ENCODE measurements at places on chromosomes 6 and 20. TPM values are rescaled to one million over a fixed set of nuclear protein-coding genes. Genes with fewer than 3 reads are reported as not detected.
A peak's percentile ranks its signal among the peaks of the same experiment; 100 is the strongest.

DNA sequence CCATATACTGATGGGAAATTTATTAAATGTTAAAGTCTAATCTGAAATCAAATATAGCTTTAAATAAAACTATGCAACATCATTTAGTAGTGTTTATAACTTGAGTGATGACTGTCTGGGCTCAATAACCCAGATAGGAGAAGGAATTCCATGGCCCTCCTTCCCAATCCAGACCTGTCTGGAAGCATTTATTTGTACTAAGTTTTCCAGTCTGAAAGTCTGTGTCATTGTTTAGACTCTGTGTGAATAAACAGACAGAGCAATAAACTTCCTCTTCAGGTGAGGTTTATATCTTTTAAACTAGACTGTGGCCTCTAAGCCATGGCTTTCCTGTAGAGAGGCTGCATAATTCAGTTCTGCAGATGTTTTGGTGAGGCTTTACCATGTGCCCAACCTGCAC is 176.4 kb downstream of the SOX4 start:
- DNase-seq = no peak
- no peak overlapping the region for H3K4me3 ChIP-seq
- no peaks in the 10 kb centered on the region for H3K4me1 ChIP-seq
- H3K27ac ChIP-seq = no peak overlapping the region
- no peaks in the 10 kb centered on the region for H3K27me3 ChIP-seq

- no peaks in the 10 kb centered on the region for H3K4me1 ChIP-seq
- H3K36me3 ChIP-seq = peaks cover 6% of the 10 kb centered on the region
- H3K27ac ChIP-seq = no peak overlapping the region
- no peaks in the 10 kb centered on the region for H3K27me3 ChIP-seq
Observed at GRCh38 chr20:13777171-13777601, 7.5 kb downstream of the ESF1 start.

DNA sequence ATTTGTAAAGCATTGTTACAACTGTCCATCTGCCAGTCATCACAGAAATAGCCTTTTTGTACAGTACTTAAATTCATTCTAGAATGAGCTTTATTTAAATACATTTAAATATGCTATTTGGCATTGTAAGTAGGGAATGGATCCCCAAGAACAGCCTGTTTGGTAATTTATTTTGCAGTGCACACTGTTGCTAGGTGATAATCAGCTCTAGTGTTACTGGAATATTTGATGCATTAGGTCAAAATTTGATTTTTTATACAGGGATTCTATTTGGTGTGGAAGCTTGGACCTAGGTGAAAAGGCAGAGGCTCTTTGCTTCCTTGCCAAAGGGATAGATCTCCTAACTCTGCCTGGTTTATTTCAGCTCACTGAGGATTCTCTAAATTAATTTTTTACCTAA is 593.7 kb downstream of the EPM2A start:
- H3K27me3 ChIP-seq = no peaks in the 10 kb centered on the region
- H3K36me3 ChIP-seq = no peaks in the 10 kb centered on the region
- peak; percentile 32 for DNase-seq

DNA sequence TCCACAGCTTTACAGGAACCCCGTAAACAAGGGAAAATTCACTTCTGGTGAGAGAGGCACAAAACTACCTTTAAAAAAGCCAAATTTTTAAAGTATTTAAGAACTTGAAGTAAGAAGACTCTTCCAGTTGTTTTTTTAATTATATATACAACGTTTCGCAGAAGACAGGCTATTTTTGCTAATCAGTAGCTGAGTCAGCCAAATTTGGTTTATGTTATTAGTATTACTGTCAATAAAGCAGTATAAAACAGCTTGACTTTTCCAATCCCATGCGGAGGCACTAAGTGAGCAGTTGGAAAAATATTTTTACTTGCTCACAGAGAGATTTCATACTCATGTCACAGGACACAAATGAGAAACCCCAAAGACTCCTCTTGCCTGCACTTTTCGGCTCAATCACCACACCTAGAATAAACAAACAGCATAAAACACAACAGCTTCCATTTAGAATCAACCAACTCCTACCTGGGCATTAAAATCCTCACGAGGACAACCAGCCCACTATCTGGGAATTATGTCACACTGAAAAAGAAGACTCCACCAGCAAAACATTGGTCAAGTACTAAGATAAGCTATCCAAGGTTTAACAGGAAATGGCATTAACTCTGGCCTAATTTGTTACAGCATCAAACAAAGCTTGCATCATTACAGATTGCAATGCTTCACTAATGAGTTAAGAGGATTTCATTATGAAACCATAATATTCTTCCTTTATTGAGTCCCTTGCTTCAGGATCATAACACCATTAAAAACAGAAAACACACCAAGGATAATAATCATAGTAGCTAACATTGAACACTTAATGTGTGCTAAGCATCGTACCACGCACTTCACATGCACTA is 26.3 kb downstream of the ELOVL5 start:
- no peaks in the 10 kb centered on the region for H3K27me3 ChIP-seq
- H3K27ac ChIP-seq = no peak overlapping the region
- DNase-seq = no peak
- no peaks in the 10 kb centered on the region for H3K4me1 ChIP-seq
- no peak overlapping the region for H3K4me3 ChIP-seq
- no peaks in the 10 kb centered on the region for H3K36me3 ChIP-seq

GRCh38 chr6:138923561-138923960 is 64.5 kb downstream of the REPS1 start:
- no peak for DNase-seq
- H3K27ac ChIP-seq = no peak overlapping the region
- H3K4me1 ChIP-seq = no peaks in the 10 kb centered on the region
- no peak overlapping the region for H3K4me3 ChIP-seq
- H3K36me3 ChIP-seq = no peaks in the 10 kb centered on the region

DNA sequence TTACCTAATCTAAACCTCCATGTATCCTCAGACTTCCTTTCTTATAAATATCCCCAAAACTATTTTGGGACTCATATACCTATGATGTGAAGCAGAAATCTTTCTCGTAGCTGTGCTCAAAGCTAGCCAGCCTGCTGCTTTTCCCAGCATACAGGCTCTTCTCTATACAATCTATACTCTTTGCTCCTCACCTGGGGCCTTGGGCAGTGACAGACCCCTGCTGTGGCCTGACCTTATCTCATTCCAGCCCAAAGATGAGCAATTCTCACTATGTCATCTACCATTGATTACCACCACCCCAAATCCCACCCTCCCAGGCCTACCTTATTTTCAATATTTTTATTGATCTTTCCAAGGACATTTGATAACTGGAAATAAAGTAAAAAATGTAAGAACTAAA is 83.2 kb upstream of the FBXL4 start:
- H3K4me3 ChIP-seq = no peak overlapping the region
- no peaks in the 10 kb centered on the region for H3K36me3 ChIP-seq

- no peaks in the 10 kb centered on the region for H3K36me3 ChIP-seq
- no peaks in the 10 kb centered on the region for H3K4me1 ChIP-seq
- H3K27ac ChIP-seq = no peak overlapping the region
- H3K4me3 ChIP-seq = no peak overlapping the region
- no peaks in the 10 kb centered on the region for H3K27me3 ChIP-seq
- DNase-seq = no peak
Observed at GRCh38 chr6:148109732-148110131, 232.9 kb upstream of the SASH1 start.

- DNase-seq = no peak
- H3K27ac ChIP-seq = no peak overlapping the region
- H3K4me3 ChIP-seq = no peak overlapping the region
- peaks cover 31% of the 10 kb centered on the region for H3K4me1 ChIP-seq
- peaks cover 50% of the 10 kb centered on the region for H3K27me3 ChIP-seq
Observed at GRCh38 chr20:3749689-3750531, 17.4 kb downstream of the HSPA12B start.

- H3K4me1 ChIP-seq = no peaks in the 10 kb centered on the region
- H3K4me3 ChIP-seq = no peak overlapping the region
- no peak overlapping the region for H3K27ac ChIP-seq
- no peaks in the 10 kb centered on the region for H3K27me3 ChIP-seq
Observed at GRCh38 chr6:63340351-63340750, 20.6 kb upstream of the LGSN start.

DNA sequence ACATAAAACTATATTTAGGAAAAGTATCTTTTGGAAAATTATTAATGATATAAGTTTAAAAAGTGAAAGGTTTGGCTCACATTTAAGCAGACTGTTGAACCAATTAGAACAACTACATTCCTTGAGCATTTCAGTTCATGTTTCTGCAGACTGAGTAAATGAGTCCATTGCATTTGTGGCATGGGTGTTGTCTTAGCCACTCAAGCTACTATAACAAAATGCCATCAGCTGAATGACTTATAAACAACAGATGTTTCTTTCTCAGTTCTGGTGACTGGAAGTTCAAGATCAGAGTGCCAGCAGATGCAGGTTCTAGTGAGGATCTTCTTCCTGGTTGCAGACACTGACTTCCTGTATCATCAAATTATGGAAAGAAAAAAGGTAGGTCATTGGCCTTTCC is 67.1 kb upstream of the SLC2A12 start:
- no peak overlapping the region for H3K27ac ChIP-seq
- DNase-seq = no peak
- H3K4me1 ChIP-seq = peaks cover 12% of the 10 kb centered on the region
- no peak overlapping the region for H3K4me3 ChIP-seq

DNA sequence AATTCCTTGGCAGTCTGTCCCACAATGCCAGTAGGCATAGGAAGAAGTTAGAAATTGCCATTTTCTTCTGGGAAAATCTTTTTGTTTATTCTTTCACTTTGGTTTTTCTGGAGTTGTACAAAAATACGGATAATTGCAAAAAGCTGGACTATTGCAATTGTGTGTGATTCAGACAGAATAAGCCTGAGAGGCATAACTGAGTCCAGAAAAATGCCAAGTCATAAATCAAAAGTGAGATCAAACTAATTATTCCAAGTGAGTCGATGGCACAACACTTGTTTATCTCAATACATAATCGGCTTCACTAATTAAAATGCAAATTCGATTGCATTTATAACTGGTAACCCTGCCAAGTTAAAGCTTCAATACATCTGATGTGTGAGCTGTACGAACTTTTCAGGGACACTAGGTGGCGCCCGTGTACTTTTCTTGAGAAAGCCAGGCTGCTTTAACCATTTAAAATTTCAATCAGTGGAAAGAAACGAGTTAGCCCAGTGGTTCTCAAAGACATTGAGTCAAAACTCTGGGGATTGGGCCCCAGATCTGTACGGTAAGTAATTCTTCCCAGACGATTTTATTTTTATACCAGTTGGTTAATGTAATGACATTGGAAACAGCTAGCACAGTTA is 102.6 kb downstream of the LAMP5 start:
- no peak overlapping the region for H3K27ac ChIP-seq
- no peaks in the 10 kb centered on the region for H3K27me3 ChIP-seq
- no peak for DNase-seq
- no peaks in the 10 kb centered on the region for H3K4me1 ChIP-seq

- peak within 1 kb of the TSS; percentile 38 for H3K4me3 ChIP-seq
- H3K36me3 ChIP-seq = peaks cover 4% of the 10 kb centered on the region
- DNase-seq = peak; percentile 81
- peaks cover 3% of the 10 kb centered on the region for H3K27me3 ChIP-seq
- peak within 1 kb of the TSS; percentile 52 for H3K27ac ChIP-seq
- peaks cover 15% of the 10 kb centered on the region for H3K4me1 ChIP-seq
Observed at GRCh38 chr20:35171753-35172433, at the start of gene PROCR. PROCR (plus strand) TSS chr20:35172072; CDS start chr20:35172155, 83 bp downstream.

DNA sequence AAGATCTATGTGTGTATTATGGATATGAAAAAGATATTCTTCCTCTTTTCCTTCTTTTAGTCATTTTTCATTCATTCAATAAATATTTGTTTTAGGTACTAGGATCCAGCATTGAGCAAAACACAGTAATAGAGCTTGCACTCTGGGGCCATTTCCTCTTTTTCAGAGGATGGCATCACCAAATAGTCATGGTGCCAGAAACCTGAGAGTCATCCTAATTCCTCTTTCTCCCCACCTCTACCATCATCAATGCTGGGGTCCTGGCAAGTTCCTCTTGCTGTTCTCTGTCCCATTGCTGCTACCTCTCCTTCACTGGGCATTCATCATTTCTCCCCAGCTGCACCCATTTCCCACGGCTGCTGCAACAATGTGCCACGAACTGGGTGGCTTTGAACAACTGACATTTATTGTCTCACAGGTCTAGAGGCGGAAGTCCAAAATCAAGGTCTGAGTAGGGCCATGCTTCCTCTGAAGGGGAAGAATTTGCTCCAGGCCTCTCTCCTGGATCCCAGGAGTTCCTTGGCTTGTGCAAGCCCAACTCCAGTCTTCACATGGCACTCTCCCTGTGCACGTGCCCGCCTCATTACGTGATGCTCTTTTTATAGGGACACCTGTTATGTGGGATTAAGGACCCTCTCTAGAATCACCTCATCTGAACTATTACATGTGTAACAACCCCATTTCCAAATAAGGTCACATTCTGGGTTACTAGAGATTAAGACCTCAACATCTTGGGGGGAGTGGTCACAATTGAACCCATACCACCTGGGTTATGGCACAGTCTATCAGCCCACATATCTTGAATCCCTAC is 9.5 kb upstream of the IGF2R start:
- no peaks in the 10 kb centered on the region for H3K36me3 ChIP-seq
- no peak for DNase-seq
- H3K4me1 ChIP-seq = no peaks in the 10 kb centered on the region
- H3K27ac ChIP-seq = peak overlapping the region; percentile 43
- H3K27me3 ChIP-seq = peaks cover 11% of the 10 kb centered on the region

GRCh38 chr6:131867744-131868143 is 59.9 kb downstream of the ENPP1 start:
- H3K36me3 ChIP-seq = no peaks in the 10 kb centered on the region
- H3K27ac ChIP-seq = no peak overlapping the region
- H3K4me1 ChIP-seq = no peaks in the 10 kb centered on the region
- no peak overlapping the region for H3K4me3 ChIP-seq
- no peaks in the 10 kb centered on the region for H3K27me3 ChIP-seq

DNA sequence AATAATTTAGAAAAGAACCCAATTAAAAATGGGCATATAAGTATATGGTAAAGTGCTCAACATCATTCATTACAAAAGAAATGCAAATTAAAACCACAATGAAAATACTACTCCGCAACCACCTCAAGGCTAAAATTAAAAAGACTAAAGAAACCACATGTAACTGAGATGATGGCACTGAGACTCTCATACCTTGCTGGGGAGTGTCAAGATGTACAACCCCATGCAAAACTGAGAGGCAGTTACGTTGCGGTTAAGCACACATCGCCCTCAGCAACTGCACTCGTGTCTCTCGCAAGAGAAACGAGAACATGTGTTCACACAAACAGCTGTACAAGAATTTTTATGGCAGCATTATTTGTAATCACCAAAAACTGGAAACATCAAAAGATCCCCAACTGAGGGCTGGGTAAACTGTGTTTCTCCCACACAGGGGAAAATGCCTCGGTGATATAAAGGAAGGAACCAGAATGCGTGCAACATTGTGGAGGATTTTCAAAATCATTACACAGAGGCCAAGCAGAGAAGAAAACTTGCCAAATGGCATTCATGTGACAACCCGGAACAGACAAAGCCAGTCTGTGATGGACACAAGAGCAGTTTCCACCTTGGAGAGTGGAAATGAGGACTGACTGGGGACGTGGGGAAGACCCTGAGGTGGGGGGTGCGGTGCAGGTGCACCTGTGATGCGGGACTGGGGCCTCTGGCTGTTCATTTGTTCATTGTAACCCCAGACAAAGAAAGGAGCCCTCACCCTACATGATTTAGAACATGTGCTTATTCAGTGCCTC is 144.9 kb downstream of the WDR27 start:
- H3K27me3 ChIP-seq = no peaks in the 10 kb centered on the region
- H3K36me3 ChIP-seq = peaks cover 4% of the 10 kb centered on the region
- no peak for DNase-seq
- H3K27ac ChIP-seq = no peak overlapping the region

Gene E2F1
- 10.9 TPM for total RNA-seq

Gene KCNS1
- 6.4 TPM for total RNA-seq

Gene HLA-DRA
- 40.9 TPM for total RNA-seq

Gene FKBP1C
- 0.44 TPM for total RNA-seq

Gene HSPA1L
- 3.3 TPM for total RNA-seq

Gene ZFP64
- 11.0 TPM for total RNA-seq

Data from spinal cord (tissue), 10 donors.